ENCODE measurements at places on chromosomes 1 and 21.

- no peak for DNase-seq
Measured at GRCh38 chr1:178973652-178974101, 52.0 kb upstream of the FAM20B start.

DNA sequence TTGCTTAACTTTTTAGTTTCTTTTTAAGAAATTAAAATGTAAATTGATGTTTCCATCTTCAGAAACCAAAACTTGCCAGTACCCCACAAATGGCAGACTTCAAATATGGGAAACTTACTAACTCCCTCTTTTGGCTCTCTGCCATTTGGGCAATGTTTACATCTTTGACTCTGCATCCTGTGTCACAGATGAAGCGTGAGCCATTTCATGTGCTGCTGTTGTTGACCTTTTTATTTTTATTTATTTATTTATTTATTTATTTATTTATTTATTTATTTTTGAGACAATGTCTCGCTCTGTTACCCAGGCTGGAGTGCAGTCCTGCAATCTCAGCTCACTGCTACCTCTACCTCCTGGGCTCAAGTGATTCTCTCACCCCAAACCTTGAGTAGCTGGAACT, 16.0 kb upstream of the COG2 start:
- DNase-seq: no peak

DNA sequence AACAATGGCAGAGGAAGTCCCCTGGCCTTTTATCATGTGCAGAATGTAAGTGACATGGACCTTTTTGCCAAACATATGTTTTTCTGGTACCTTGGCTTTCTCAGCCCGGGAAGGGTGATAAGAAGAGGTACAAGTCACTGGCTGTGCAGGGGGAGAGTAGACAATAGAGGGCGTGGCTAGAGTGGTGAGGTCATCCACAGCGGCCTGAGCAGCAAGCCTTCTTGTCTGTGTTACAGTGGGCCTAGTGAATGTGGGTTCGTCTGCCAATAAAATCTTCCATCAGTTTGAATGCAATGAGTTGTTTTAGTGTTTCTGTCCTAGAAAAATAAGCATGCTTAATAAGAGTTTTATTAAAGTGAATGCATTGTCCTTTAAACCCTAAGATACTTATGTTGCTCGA, 59.0 kb upstream of the PGD start:
- no peak for DNase-seq

- DNase-seq: no peak
Measured at GRCh38 chr1:212578041-212578440, 30.5 kb upstream of the ATF3 start.

DNA sequence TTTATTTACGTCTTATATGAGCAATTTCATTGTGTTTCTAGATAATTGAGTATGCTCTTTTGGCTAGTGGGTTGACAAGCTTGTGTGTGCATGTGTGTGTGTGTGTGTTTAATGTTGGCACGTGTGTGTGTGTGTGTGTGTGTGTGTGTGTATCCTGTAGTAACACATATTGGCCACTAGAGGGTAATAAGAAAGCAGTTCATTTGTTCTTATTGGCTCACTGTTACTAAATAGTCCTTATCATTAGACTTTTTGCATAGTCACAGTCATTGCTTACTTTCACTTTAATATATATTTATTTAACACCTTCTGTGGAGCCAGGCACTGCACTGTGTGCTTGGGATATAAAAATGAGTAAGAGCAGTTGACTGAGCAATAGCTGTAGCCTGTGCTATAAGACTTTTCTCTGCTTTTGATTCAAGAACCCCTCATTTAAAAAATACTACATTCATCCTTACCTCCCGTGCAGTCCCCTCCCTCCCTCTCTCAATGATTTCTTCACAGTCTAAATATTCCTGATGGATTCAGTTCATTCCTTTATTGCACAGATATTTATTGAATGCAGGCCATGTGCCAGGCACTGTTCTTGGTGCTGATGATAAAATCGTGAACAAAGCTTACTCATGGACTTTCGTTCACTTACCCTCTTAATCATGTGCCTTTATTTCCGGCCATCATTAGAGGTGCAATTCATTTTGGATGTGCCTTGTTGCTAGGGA, 96.7 kb downstream of the DYRK1A start:
- DNase-seq: peak; percentile 7

DNA sequence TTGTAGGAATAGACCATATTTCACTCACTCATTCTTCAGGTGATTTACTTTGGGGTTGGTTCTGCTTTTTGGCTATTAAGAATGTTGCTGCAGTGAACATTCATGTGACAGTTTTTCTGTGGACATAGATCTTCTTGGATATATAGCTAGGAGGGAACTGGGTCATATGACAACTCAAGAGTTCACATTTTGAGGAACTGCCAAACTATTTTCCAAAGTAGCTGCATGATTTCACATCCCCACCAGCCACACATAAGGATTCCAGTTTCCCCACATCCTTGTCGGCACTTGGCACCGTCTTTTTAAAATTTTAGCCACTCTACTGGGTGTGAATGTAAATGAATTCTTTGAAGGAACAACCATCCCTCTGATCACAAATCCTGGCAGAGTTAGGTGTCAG, 126.0 kb downstream of the PRDM2 start:
- DNase-seq: no peak

DNA sequence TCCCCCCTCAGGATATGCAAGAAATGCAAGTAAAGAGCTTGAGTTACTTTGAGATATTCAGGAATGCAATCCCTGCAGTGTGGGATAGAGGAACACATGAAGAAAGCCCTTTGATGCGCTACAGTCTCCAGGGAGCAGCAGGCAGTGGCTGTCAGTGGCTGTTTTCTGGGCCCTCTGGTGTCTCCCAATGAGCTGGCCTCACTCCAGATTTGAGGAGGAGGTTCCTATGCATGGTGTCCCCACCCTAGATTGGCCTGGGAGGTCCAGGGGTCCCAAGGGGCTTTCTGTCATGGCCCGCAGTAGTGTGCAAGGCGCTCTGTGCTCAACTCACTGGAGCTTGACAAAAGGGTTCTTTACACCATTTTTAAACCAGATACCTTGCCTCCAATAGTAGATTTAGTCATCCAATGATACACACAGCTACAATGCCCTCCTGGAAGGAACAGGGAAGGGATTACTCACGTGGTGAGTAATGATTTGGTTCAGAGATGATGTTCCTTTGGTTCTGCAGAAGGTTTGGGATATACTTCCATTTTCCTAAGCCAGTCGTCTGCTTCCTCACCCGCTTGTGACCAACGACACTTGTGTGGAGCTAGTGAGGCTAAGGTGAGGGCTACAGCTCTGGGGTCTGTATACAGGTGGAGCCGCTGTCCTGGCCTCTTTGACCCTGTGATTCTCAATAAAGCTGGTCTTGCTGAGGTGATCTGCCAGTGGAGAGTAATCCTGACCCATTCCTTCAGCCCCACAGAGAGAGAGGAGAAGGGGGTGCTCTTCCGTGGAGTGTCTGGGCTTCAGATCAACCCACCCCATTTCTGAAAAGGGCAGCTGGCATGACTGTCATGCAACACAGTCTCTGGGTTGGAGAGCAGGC, 6.6 kb downstream of the BATF3 start:
- DNase-seq: no peak

GRCh38 chr1:10909697-10910680, 102.5 kb upstream of the TARDBP start:
- peak; percentile 33 for DNase-seq

Measured in KG1 (cell line).